Thyroid gland (tissue), 4 donors: ENCODE measurements at places on chromosomes 16 and 17. TPM values are rescaled to one million over a fixed set of nuclear protein-coding genes. Genes with fewer than 3 reads are reported as not detected.

The VMO1 gene
- total RNA-seq = 1.8 TPM

The PPL gene
- total RNA-seq = 64.7 TPM

The CTRB2 gene
- not detected for total RNA-seq

The USP7 gene
- 83.3 TPM for total RNA-seq

The OR4D1 gene
- total RNA-seq = not detected
